Mesothelial cell of epicardium (in vitro differentiated cells): ENCODE measurements at places on chromosomes 6 and 20. TPM values are rescaled to one million over a fixed set of nuclear protein-coding genes. Genes with fewer than 3 reads are reported as not detected.

- peaks cover 11% of the 10 kb centered on the region for H3K27me3 ChIP-seq
- peaks cover 6% of the 10 kb centered on the region for H3K4me1 ChIP-seq
- H3K36me3 ChIP-seq = no peaks in the 10 kb centered on the region
- no peak overlapping the region for H3K4me3 ChIP-seq
- H3K27ac ChIP-seq = no peak overlapping the region
These were observed 147.1 kb downstream of the MRPL14 start for GRCh38 chr6:43980004-43980795.

DNA sequence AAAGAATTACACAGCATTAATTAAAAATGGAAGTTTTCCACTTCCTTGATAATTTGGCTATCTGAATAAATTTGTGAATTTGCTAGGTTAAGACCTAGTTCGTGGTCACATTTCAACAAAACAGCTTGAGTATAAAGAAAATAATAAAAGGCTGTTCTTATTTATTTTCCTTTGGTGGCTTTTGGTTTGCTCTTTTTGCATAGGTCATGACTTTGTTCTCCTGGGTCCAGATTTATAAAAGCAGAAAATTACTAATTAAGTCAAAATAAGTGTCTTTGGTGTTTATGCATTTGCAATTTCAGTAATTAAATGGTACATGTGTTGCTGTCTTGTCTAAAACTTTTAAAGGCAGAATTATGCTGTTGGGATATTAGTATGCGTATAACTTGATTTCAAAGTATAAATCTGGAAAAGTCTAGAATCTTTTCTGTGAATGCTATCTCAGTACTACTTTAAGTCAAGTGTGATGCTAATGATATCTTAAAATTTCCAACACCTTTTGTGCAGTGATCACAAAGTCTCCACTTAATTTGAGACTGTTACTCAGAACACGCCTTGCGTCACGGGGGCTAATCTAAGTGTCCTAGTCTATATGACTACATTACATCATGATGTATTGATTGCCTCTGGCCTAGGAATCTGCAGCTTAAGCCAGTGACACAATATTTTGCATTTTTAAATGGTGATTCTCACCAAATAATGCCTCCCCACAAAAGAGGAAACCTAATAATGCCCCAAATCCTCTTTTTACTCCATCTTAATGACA is 41.0 kb downstream of the GNAS start:
- no peaks in the 10 kb centered on the region for H3K27me3 ChIP-seq
- peak overlapping the region; percentile 93 for H3K4me3 ChIP-seq
- no peak for DNase-seq
- peaks cover 3% of the 10 kb centered on the region for H3K36me3 ChIP-seq
- peaks cover 55% of the 10 kb centered on the region for H3K4me1 ChIP-seq
- peak overlapping the region; percentile 79 for H3K27ac ChIP-seq

DNA sequence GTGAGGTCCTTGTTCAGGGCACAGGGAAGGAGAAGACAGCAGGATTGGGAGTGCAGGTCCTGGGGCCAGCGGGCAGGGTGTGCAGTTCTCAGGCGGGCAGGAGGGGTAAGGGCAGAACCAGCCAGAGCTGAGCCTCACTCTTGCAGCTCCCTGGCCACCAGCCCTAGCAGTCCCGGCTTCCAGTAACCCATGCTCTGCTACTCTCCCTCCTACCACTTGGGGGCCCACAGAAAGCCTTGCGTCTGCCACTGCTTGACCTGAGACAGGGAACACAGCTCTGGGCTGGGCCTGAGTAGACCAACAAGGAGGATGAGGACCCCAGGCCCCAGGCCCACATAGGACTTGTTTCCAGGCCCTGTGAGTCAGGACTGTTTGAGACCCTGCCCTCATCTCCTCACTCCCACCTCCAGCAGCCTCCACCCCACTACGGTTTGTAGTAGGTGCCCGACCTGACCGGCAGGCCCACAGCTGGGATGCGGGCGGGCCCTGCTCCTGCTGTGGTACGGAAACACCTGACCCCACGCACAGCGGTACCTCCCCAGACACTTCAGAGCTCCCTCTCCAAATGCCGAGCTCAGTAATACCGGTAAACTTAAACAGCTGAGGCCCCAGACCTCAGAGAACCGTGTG is 39.2 kb downstream of the KCNK5 start:
- H3K4me1 ChIP-seq = peaks cover 13% of the 10 kb centered on the region
- no peak overlapping the region for H3K4me3 ChIP-seq
- DNase-seq = no peak
- peaks cover 9% of the 10 kb centered on the region for H3K36me3 ChIP-seq
- no peak overlapping the region for H3K27ac ChIP-seq

DNA sequence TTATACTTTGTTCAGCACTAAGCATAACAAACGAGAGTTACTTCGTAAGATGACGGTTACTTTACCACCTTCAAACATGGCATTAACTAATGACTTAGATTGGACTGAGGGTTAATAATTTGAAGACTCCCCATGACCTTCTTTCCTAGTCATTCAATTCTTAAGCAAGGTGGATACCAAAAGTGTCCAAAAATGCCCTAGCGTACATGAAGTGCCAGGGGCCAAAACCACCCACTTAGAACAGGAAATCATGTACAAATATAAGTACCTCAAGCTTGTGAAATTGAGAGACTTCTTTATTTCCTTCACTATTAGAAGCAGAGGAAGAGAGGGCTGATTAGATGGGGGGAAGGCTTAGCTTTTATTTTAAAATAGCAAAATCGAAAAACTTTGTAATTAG is 166.4 kb downstream of the ATXN1 start:
- H3K36me3 ChIP-seq = peaks cover 5% of the 10 kb centered on the region
- no peak overlapping the region for H3K27ac ChIP-seq
- no peak overlapping the region for H3K4me3 ChIP-seq
- H3K4me1 ChIP-seq = peaks cover 12% of the 10 kb centered on the region
- no peaks in the 10 kb centered on the region for H3K27me3 ChIP-seq

- no peak overlapping the region for H3K27ac ChIP-seq
- peaks cover 8% of the 10 kb centered on the region for H3K4me1 ChIP-seq
- H3K27me3 ChIP-seq = peaks cover 49% of the 10 kb centered on the region
- no peak for DNase-seq
- no peak overlapping the region for H3K4me3 ChIP-seq
These were observed 95.6 kb downstream of the SNAP25 start for GRCh38 chr20:10314198-10314597.

DNA sequence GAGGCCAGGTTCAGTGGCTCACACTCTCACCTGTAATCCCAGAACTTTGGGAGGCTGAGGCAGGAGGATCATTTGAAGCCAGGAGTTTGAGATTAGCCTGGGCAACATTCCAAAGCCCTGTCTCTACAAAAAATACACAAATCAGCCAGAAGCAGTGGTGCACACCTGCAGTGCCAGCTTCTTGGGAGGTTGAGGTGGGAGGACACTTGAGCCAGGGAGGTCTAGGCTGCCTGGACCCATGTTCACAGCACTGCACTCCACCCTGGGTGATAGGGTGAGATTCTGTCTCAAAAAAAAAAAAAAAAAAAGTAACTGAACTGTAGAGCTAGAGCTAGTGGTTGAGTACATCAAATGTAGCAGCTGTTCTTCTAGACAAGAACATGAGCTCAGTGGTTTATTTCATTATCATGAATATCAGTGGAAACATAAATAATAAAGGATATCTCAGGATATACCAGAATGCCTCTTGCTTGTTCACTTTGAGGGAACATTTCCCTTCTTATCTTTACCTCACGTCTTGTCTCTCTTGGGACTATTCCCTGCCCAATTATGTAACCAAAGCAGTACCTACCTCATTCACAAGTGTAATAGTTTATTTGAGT is 17.6 kb downstream of the NANP start:
- H3K4me1 ChIP-seq = no peaks in the 10 kb centered on the region
- H3K36me3 ChIP-seq = no peaks in the 10 kb centered on the region
- no peak for DNase-seq

- no peaks in the 10 kb centered on the region for H3K27me3 ChIP-seq
- peaks cover 24% of the 10 kb centered on the region for H3K4me1 ChIP-seq
- no peak for DNase-seq
- H3K36me3 ChIP-seq = no peaks in the 10 kb centered on the region
- no peak overlapping the region for H3K4me3 ChIP-seq
- peak overlapping the region; percentile 8 for H3K27ac ChIP-seq
These were observed 41.5 kb upstream of the EPB41L1 start for GRCh38 chr20:36113036-36113435.

IYD gene
- not detected in 3 replicates for total RNA-seq

LMBRD1 gene
- 27.3 to 30.2 TPM (median 29.8 TPM) in 3 replicates for total RNA-seq

PBOV1 gene
- total RNA-seq = not detected in 3 replicates

SIRPD gene
- not detected in 3 replicates for total RNA-seq

HLA-DPA1 gene
- 2.0 to 2.2 TPM (median 2.0 TPM) in 3 replicates for total RNA-seq
